ENCODE measurements at places on chromosomes 7 and 10.

DNA sequence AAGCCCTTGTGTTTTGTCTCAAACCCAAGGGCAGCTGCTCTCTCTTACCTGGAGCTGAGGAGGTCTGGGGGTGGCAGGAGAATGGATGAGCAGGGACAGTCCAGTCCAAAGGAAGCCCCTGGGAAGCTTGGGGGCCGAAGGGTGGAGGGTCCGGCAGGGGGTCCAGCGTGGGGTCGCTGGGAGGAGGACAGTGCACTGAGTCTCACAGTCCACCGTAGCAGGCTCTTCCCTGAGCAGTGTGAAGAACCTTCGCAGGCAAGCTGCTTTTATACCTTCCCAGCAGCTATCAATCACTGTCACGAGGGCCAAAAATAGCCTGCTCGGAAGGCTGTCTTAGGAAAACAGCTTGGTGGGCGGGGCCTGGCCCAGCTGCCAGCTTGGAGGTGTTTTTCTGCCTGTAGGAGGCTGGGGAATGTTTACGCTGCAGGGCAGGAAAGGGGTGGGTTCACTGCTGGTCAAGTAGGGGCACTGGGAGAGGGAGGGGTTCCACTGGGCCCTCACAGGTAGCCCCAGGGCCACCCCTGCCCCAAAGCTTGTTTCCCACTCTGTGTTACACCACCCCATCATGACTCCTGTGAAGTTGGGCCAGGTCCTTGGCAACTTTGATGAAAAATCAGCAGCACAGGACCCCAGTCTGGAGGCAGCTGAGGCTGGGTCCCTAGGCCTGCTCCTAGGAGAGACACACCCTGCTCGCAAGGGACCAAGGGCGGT, at the start of gene DEPP1:
DEPP1 (minus strand) TSS at position 240 of the 711 bp plus-strand sequence. CDS start 779 bp downstream, outside the sequence.
- DNase-seq, result peak; percentile 75

- no peak for DNase-seq
These were observed 592.7 kb upstream of the MGMT start for GRCh38 chr10:128874331-128874730.

DNA sequence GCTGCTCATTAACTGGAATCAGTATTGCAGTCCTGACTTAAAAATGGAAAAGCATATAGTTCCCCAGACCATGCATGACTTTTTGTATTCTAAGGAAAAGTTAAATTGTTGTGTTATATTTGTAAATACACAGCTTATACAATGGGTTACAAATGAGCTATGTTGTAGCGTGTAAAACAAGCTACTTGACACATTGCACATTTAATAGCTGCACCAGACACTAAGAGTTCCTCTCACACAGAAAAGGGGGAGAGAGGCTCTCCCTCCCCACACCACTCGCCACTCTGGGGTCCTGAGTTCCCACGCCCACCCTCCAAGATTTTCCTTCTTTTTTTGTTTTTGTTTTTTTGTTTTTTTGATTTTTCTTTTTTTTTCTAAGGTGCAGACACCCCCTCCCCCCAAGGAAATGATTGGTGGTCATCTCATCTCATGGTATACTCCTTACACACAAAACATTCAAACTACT, 6.3 kb downstream of the KLF6 start:
- peak; percentile 22 for DNase-seq

- DNase-seq, result no peak
These were observed 92.9 kb downstream of the AHR start for GRCh38 chr7:17391366-17391765.

- DNase-seq, result no peak
These were observed 244.5 kb downstream of the GATA3 start for GRCh38 chr10:8298896-8299570.

- DNase-seq, result no peak
These were observed 11.3 kb downstream of the JAKMIP3 start for GRCh38 chr10:132077091-132077490.

DNA sequence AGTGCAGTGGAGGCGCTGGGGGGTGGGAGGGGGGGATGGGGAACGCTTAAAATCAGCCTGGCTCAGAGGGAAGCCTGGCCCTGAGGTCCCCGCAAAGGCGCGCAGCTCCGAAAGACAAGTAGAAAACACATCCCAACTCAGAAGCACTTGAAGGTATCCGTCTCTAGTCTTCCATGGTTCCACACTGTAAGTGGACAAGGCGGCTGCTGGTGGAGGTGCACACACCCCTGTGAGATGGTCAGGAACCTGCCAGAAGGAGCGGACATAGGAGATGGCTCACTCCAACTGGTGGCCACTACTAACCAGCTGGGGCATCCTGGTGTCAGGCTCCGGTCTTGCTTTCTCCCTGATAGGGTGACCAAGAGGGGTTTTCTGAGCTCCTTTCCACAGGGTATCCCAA, 41.7 kb downstream of the CTBP2 start:
- no peak for DNase-seq

DNA sequence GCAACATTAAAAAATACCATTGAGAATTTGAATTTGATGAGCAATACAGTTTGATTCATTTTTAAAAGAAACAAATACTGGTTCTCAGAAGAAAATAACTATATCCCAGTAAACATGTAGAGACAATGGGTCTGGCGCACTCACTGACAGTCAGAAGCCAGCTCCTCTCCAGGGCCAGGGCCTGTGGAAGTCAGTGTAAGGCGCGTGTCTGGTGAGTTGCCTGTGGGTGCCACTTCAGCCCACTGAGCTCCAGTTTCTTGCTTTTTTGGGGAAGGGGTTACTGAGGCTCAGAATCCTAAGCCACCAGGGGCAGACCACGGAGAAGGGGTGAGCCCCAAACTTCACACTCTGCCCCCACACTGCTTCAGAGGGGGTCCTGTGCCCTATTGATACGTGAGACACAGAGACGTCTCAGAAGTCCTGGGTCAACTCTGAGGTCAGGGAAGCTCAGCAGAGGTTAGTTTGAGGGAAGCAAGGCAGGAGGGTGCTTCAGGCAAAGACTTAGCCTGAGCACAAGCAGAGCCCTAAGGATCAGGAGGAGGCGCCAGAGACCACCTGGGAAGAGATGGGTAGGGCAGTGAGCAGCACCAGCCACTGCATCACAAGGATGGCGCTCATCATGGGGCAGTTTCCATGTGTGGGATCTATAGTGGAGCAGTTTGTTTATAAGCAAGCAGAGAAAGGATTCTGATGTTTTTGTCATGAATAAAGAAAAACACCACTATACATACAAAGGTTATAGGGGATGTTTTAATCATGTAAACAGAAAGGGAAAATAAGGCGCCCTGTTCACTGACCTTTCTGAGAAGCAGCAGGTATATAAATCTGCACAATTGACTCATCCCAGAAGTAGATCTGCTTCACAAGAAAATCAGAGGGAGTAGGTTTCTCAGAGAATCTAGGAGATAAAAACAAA, 95.7 kb downstream of the PKD1L1 start:
- no peak for DNase-seq

DNA sequence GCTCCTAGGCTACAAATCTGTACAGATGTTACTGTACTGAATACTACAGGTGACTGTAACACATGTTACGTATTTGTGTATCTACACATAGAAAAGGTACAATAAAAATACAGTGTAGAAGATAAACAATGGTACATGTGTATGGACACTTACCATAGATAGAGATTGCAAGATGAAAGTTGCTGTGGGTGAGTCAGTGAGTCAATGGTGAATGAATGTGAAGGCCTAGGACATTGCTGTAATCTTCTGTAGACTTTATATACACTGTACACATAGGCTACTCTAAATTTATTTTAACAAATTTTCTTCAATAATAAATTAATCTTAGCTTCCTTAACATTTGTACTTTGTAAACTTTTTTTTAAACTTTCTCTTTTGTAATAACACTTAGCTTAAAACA, 205.6 kb downstream of the RNLS start:
- DNase-seq, result no peak

- DNase-seq, result no peak
These were observed 46.5 kb upstream of the C10orf71 start for GRCh38 chr10:49252313-49253034.

GRCh38 chr10:14605231-14605925, 169.3 kb downstream of the FAM107B start:
- no peak for DNase-seq

- no peak for DNase-seq
These were observed 116.2 kb upstream of the GPR26 start for GRCh38 chr10:123549761-123550454.

DNA sequence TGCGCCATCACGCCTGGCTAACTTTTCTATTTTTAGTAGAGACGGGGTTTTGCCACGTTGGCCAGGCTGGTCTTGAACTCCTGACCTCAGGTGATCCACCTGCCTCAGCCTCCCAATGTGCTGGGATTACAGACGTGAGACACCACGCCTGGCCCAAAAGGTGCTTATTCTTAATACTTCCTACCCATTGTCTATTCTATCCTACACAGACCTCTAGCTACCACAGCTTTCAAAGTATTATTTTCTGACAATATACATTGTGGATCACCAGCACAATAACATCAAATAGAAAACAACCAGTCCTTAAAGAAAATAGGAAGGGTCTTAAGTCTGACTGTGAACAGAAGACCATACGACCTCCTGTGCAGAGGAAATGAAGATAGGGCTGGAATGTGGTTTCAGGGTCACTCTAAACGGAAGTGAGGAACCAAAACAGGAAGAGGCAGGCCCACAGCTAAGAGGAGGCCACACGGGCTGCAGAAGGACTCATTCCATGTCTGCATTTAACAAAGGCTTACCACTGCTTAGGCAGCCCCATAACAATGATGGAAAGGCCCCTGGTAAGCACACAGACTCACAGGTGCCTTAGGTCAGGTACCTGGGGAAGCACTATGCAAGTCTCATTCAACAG, 115.2 kb downstream of the ZFAND4 start:
- DNase-seq, result peak; percentile 75
